ENCODE measurements at places on chromosomes 3 and 15.
A peak's percentile ranks its signal among the peaks of the same experiment; 100 is the strongest.

DNA sequence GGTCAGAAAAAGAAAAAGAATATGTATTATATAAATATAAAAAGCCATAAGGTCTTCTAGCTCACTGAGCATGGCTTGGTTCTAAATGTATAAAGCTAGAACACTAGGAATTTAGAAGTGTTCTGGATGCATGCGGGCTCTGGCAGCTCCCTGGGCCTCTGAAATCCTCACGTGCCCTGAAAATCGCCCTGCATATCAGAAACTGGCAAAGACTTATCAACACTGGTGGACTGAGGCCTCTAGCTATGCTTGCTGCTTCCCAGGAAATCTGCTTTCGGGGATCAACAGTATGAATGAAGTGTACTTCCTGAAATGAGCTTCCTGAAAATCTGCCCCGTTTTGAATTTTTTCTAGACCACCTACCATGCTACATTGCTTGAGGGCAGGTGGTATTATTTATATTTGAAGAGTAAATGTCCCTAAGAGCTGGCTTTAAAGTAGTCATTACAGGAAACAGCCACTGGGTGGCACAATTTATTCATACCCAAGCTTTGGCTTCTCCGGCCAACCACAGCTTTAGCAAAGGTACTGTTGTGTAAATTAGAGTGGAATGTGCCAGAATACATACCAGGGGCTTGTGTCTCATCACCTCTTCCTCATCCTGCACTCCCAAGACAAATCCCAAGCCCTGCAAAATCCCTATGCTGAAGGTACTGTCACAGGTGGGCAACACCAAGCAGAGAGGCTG lies 17.7 kb downstream of the CRTAP start:
- no peak for DNase-seq

- no peak for DNase-seq
Observed at GRCh38 chr3:132199451-132199850, 117.8 kb upstream of the ACP3 start.

DNA sequence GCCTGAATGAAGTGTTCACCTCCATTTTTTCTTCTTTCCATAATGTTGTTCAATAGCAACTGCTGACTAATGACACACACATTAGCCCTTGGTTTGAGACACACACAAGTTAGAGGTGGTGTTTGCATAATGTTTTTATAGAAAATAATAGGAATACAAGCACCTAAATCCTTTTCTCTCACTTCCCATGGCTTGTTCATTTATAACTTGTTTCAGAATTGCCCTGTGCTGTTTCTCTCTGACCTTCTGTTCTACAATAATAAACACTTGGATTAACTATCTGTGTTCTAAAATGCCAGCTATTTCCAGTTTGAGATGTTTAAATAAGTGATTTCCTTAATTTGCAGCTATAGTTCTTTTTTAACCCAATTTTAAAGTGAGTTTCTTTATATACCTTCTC lies 525.1 kb upstream of the ROBO2 start:
- DNase-seq, result no peak

GRCh38 chr3:159265705-159266104 lies 463.9 kb downstream of the MFSD1 start:
- no peak for DNase-seq

DNA sequence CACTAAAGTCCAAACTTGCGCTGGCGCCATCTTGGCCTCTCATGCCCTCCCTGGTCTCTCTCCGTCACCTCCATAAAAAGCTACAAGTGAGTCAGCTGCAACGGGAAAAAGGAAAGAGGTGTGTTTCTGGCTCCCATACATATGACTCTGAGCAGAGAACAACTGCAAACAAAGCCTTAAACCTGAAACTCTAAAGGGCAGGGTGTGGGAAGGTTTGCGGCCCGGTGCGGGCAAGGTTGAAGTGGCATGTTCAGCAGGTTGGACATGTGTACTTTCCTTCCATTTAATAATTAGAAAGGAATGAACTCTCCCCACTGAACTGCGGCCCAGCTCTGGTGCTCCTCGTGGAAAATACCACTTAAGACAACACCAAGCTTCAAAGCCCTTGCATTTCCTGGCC lies 59.0 kb upstream of the PPARG start:
- no peak for DNase-seq

- no peak for DNase-seq
Observed at GRCh38 chr3:19392150-19392549, 243.8 kb downstream of the KCNH8 start.

- no peak for DNase-seq
Observed at GRCh38 chr3:147418808-147419701, 9.9 kb downstream of the ZIC1 start.

- peak; percentile 19 for DNase-seq
Observed at GRCh38 chr15:90001683-90002427, 731 bp downstream of the ZNF710 start.

DNA sequence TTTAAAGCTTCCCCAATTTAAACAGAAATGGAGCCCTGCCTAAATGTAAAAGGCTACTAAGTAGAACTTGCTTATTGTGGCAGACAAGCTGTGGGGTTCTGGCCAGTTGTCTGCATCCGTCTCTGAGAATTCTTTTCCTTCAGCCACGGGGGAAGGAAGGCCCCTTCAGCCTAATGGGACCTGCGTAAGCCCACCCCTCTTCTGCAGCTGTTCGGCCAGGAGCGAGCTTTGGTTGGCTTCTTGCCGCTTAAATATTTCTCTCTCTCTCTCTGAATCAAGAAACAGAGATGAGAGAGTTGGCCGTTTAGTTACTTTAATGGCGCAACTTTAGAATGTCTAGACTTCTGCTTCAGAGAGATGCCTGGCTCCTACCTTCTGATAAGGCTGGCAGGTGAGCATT lies 151.7 kb upstream of the PROK2 start:
- no peak for DNase-seq

GRCh38 chr15:83292317-83292716 lies 7.9 kb upstream of the BNC1 start:
- DNase-seq, result no peak

GRCh38 chr15:91703274-91703673 lies 150.2 kb upstream of the SLCO3A1 start:
- DNase-seq, result no peak

DNA sequence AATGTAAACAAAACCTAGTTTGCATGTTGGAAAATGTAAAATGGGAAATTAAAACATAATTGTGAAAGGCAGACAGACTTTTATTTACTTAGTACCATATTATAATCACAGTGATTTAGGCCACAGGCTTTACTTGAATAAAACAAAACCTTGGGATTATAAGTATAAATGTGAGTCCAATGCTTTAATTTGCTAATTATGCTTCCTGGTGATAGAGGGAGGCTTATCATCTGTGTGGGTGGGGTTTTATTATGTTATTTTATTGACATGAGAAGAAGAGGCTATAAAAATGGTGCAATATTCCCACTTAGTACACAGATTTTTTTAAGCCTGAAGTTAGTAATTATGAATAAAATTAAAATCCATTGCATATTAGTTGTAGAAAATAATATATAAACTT lies 248.3 kb upstream of the TBL1XR1 start:
- DNase-seq, result no peak

DNA sequence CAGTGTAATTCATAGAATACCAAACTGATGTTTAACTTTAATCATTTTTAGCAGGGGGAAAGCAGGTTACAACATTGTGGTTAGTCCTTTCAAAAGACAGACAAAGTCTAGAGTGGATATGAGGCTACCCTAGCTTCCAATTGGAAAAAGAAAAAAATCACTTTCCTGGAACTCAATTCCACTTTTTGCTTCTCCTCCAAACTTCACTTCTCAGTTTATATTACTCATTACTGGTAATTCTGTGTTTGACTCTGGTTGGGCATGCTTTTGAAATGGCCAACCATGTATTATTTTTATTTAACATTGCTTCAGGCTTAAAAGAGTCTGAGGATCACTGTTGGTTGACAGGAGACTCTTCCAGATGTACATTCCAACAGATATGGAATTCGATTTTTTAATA lies 84.8 kb downstream of the RAP2B start:
- peak; percentile 61 for DNase-seq

DNA sequence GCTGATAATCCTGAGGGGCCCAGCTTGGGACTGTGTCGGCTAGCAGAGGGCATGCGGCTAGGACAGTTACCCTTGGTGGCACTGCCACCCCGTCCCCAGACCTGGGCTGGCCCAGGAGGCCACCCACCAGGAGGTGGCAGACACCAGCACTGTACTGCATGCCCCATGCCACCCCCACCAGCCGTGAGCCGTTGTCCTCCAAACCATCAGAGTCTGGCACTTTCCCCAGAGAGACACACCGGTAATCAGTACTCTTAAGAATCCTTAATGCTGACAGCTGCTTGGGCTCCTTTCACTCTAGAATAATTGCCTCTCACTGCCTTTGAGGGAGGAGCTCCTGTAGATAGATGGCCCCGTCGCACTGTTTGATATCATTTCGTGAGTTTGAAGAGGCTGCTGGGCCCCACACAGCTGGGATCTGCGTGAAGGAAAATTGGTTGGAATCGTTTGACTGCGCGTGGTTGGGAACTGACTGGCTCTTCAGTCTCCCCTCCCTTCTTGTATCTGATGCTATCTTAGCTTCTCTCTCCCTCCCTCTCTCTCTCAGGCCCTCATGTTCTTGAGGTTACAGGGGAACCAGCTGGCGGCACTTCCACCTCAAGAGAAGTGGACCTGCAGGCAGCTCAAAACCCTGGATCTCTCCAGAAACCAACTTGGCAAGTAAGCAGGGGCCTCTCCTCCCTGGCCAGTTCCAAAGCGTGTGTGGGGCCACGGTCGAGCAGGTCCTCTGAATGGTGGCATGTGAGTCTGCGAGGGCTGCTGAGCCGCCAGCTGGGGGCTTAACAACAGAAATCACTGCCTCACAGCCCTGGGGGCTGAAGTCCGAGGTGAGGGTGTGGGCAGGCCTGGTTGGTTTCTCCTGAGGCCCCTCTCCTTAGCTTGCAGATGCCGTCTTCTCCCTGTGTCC lies 94.9 kb downstream of the LRRK1 start:
- no peak for DNase-seq

DNA sequence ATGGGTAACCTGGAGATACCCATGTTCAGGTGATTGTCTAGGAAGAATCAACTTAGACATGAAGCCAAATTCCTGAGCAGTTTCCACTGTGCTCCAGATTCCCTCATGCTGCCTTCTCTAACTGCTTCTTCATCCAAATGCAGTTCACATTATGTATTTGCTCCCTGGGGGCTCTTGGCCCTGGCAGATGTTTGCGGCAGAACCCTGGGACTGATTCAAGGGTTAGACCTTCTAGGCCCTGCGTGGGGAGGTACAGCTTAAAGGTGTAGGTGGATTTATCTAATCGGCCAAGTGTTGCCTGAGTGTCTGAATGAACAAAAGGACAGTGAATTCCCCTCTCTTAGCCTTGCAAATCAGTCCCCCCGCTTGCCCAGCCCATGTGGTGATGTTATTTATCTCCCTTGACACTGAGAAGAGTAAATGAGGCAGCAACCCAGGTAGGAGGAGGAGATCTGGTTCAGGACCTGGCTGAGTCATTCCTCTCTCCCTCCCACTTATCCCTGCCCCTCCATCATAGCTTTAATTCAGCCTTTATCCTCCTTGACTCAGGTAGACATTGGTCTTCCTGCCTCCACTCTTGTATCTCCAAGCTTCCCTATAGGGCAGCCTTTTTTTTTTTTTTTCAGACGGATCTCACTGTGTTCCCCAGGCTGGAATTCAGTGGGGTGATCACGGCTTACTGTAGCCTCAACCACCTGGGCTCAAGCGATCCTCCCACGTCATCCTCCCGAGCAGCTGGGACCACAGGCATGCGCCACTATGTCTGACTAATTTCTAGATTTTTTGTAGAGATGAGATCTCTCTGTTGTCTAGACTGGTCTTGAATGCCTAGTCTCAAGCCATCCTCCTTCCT lies 54.8 kb downstream of the MAGEF1 start:
- DNase-seq, result no peak

DNA sequence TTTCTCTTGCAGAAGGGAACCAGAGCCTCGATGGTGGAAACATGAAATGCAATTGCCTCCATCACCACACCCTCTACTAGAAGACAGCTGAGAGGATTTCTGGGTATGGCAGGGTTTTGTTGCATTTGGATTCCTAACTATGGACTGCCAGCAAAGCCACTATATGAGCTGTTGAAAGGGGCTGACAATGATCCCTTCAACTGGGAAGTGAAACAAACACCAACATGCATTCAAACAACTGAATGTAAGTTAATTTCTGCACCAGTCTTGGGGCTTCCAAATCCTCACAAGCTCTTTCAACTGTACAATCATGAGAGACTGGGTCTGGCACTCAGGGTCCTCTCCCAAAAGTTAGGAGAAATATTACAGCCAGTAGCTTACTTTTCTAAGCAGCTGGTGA lies 116.7 kb upstream of the PLCL2 start:
- DNase-seq, result no peak

GRCh38 chr15:96737408-96737807 lies 406.9 kb downstream of the NR2F2 start:
- no peak for DNase-seq

DNA sequence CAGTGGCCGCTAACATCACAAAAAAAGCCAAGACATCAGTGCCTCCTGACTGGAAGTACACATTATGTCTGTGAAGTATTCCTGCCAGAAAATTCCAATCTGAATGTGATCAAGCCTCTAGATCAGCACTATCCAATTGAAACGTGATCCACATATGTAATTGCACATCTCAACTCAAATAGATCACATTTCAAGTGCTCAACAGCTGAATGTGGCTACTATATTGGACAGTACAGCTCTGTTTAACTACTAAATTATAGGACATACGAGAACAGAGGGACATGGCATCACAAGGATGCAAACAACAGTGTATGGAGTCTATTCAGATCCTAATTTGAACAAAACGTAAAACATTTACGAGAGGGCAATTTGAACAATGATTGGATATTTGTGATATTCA lies 542 bp upstream of the UBAP1L start:
- DNase-seq, result no peak

GRCh38 chr3:12503126-12503957 lies 19.1 kb downstream of the TSEN2 start:
- no peak for DNase-seq

GRCh38 chr3:27467545-27467944 lies 16.6 kb downstream of the SLC4A7 start:
- no peak for DNase-seq
